ENCODE measurements at places on chromosomes 7 and 10. TPM values are rescaled to one million over a fixed set of nuclear protein-coding genes. Genes with fewer than 3 reads are reported as not detected.

The GOT1 gene
- total RNA-seq: 57.0 TPM

The GPR37 gene
- total RNA-seq: 5.9 TPM

The IQUB gene
- not detected for total RNA-seq

The PRRT4 gene
- total RNA-seq: 1.3 TPM

The DNAJB9 gene
- 4.9 TPM for total RNA-seq

The ACHE gene
- total RNA-seq: 0.44 TPM

The SPDYE1 gene
- total RNA-seq: not detected

The CXCL12 gene
- 14.0 TPM for total RNA-seq

The PAX4 gene
- total RNA-seq: not detected

The ANLN gene
- 43.2 TPM for total RNA-seq

The PCBD1 gene
- 45.8 TPM for total RNA-seq

The ITIH2 gene
- total RNA-seq: not detected

The OPALIN gene
- total RNA-seq: not detected

The TAS2R39 gene
- total RNA-seq: not detected

Data from esophagus mucosa (tissue), 1 donor.